Right ventricle myocardium superior (tissue), 1 donor: ENCODE measurements at places on chromosomes 11 and 22. TPM values are rescaled to one million over a fixed set of nuclear protein-coding genes. Genes with fewer than 3 reads are reported as not detected.

DNA sequence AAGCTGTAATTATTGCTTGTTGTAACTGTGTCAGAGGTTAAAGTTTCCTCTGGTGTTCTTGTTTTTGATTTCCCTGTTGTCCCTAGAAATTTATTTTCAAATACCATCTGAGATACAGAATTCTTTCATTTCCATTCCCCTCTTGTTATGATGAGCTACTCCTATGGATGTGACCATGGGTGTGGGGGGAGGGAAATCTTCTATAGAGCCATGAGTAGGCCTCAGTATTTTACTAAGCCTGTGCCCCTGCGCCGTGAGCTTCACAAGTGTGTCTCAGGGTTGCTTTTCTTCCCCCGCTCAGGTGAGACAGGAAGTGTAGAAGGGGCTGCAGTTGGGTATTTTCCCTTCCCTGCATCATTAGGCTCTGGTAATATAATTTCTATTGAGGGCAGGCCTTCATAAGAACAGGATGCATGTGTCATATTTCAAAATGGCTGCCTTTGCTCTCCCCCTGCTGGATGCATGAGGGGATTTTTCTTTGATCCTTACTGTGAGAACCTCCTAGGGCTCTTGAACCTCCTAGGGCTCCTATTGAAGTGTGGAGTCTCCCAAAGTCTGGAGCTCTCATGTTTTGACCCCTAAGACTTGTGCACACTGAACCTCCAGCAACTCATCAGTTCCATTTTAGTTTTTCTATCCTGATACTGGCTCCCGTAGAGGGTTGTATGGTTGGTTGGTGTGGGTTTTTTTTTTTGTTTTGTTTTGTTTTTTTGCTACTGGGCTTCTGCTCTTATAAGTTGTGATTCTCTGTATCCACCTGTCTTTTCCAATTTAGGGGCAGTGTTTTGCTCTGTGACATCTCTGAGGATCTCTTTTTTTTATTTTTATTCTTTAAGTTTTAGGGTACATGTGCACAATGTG lies 658.2 kb downstream of the NTM start:
- DNase-seq: no peak

DNA sequence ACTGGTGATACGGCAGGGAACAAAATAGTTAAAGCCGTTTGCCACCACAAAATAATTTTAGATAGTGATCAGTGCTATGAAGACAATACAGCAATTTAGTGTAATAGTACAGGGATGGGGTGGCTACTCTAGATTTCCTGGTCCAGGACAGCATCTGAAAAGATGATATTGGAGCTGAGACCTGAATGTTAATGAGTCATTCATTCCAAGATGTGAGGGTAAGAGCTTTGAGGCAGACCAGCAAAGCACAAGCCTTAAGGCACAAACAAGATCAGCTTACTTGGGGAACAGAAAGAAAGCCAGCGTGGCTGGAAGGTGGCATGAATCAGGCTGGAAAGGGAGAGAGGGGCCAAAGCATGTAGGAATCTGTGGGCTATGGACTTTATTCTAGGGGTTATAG lies 132.3 kb downstream of the TRIM44 start:
- DNase-seq: no peak

DNA sequence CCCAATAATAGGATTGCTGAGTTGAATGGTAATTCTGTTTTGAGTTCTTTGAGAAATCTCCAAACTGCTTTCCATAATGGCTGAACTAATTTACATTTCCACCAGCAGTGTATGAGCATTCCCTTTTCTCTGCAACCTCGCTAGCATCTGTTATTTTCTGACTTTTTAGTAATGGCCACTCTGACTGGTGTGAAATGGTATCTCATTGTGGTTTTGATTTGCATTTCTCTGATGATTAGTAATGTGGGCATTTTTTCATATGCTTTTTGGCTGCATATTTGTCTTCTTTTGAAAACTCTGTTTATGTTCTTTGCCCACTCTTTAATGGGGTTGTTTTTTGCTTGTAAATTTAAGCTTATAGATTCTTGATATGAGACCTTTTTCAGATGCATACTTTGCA lies 97.4 kb downstream of the FDX1 start:
- no peak for DNase-seq

GRCh38 chr22:36360871-36361383 lies 26.8 kb downstream of the MYH9 start:
- DNase-seq: no peak

DNA sequence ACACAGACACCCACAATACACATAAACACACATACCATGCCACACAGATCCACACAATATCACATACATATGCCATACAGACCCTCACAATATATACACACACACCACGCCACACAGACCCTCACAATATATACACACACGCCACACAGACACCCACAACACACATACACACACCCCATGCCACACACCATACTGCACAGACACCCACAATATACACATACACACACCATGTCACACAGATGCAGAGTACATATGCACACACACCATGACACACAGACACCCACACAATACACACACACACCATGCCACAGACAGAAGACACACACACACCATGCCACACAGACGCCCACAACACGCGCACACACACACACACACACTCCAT lies 43.6 kb downstream of the SHISAL1 start:
- no peak for DNase-seq

DNA sequence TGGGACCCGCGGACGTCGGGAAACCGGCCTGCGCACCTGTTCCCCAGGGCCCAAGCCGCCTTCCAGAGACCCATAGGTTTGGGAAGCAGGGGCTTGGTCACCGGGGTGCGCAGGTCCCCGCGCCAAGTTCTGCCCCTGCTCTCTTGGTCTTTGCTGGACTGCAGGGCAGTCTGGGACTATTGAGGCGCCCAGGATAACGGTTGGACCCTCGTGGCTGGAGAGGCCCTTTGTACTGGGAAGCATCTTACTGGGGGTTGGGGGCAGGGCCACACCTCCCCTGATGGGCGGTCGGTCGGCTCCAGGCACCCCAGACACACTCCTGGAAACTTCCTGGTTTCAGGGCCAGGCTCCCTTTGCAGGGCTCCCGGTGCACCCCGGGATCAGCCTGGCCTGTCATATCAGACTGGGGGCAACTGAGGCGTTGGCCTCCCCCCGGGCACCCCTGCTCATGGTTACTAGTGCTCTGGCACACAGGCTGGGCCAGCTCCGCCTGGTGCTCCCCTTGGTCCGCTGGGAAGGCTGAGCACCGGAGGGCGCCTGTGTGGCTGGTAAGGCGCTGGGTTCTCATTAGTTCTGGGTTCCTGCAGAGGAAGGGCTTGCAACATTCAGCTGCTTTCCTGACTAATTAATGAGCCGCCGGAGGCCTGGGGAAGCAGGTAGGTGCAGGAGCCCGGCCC lies 1250.5 kb downstream of the BRD1 start:
- DNase-seq: no peak

- peak; percentile 50 for DNase-seq
Observed at GRCh38 chr11:3122775-3123201, 42.3 kb downstream of the OSBPL5 start.

DNA sequence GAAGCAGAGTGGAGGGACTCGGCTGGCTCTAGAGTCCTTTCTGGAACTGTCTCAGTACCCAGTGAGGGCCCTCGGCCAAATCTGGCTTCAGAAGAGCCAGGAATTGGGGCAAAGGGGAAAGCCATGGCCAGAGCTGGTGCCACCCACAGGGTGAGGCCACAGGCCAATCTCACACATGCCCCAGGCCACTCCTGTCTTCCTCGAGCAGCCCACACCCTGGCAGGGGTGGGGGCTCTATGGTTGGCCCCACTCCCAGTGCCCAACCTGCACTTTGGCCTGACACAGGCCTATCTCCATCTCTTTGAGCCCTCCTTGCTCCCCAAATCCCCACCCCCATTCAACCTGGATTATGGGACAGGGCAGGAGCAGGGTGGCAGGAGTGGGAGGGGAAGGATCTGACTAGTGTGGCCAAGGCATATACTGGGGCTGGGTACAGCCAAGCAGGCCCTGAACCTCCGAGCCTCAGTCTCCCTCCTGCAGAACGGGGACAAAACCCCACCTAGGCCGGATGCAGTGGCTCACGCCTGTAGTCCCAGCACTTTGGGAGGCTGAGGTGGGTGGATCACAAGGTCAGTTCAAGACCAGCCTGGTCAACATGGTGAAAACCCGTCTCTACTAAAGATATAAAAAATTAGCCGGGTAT lies 6.9 kb downstream of the TST start:
- peak; percentile 75 for DNase-seq

DNA sequence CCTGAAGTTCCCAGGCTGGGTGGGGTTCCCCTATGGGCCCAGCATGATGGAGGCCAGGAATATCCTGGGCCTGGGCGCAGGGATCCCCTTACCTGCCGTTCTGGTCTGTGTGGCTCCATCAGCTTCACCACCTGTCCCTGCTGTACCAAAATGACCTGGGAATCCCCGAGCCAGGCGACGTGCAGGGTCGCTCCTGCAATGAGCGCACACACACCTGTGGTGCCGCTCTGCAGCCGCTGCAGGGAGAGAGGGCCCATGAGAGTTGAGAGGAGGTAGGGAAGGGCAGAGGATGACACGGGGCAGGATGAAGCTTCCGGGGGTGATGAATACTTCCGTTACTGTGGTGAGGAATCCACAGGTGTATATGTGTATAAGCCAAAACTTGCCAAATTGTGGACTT lies 21.6 kb downstream of the PPM1F start:
- DNase-seq: no peak

- no peak for DNase-seq
Observed at GRCh38 chr11:123771664-123772063, 17.3 kb upstream of the OR6X1 start.

- DNase-seq: no peak
Observed at GRCh38 chr11:86500500-86501140, 125.9 kb downstream of the CCDC81 start.

DNA sequence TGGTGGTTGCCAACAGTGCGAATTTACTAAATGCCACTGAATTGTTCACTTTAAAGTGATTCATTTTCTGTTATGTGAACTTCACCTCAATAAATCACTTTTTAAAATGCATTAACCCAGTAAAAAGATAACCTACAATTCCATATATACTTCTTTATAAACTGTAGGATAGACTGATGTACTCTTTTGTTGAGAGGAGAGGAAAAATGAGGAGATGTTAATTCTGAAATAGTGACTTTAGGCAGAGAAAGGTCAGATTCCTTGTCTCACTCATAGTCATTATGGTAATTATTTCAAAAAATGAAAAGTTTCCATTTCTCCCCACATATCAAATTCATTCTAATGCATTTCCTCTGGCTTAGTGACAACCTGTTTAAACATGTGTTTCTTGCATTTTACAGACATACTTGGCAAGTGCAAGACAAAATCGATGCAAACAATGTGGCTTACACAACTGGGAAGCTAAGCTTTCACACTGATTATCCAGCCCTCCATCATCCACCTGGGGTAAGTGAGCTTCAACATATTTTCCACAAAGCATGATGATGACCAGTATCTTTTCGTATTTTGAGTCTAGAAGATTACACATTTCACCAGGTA lies 74.5 kb downstream of the BBOX1 start:
- no peak for DNase-seq

GRCh38 chr11:13318498-13319295 lies 41.1 kb downstream of the BMAL1 start:
- no peak for DNase-seq

- DNase-seq: peak; percentile 70
Observed at GRCh38 chr11:16881074-16881709, 133.0 kb downstream of the PLEKHA7 start.

GRCh38 chr11:35276396-35277145 lies 137.6 kb downstream of the CD44 start:
- no peak for DNase-seq

- DNase-seq: no peak
Observed at GRCh38 chr11:94738746-94739145, 29.4 kb upstream of the AMOTL1 start.

Gene KCNJ1
- not detected for total RNA-seq

Gene CHRNA10
- 1.6 TPM for total RNA-seq

Gene EEF1G
- total RNA-seq: 794 TPM

Gene OR4D11
- not detected for total RNA-seq

Gene MS4A7
- total RNA-seq: 11.9 TPM

Gene MPZL3
- 1.8 TPM for total RNA-seq

Gene TMPRSS6
- total RNA-seq: not detected

Gene DRICH1
- 0.16 TPM for total RNA-seq

Gene FSHB
- not detected for total RNA-seq

Gene DMC1
- total RNA-seq: 0.56 TPM

Gene IL10RA
- 6.2 TPM for total RNA-seq

Gene NPTXR
- total RNA-seq: 16.8 TPM

Gene CELSR1
- total RNA-seq: 7.6 TPM
